Neural progenitor cell (in vitro differentiated cells): ENCODE measurements at places on chromosomes 6 and 20. TPM values are rescaled to one million over a fixed set of nuclear protein-coding genes. Genes with fewer than 3 reads are reported as not detected.

PSORS1C1 gene
- not detected in 2 replicates for total RNA-seq

AAR2 gene
- 19.7 and 26.6 TPM in 2 replicates for total RNA-seq

PDYN gene
- 0.12 and 0.30 TPM in 2 replicates for total RNA-seq

WFDC5 gene
- total RNA-seq, result not detected in 2 replicates

ENPP5 gene
- total RNA-seq, result 9.1 and 23.7 TPM in 2 replicates

NCOA3 gene
- 45.6 and 64.5 TPM in 2 replicates for total RNA-seq

UST gene
- 33.3 and 33.9 TPM in 2 replicates for total RNA-seq

HSPA12B gene
- total RNA-seq, result 0.15 and 0.71 TPM in 2 replicates

FYN gene
- 149 and 167 TPM in 2 replicates for total RNA-seq

ZSCAN23 gene
- total RNA-seq, result 20.4 and 21.3 TPM in 2 replicates

RBL1 gene
- total RNA-seq, result 21.3 and 22.1 TPM in 2 replicates

FAM83D gene
- total RNA-seq, result 73.9 and 76.7 TPM in 2 replicates

PSORS1C2 gene
- total RNA-seq, result not detected in 2 replicates
